GM13977 (cell line): ENCODE measurements at places on chromosomes 2 and 18.

- DNase-seq, result no peak
Measured at GRCh38 chr2:44545005-44545404, 183.3 kb downstream of the CAMKMT start.

- no peak for DNase-seq
Measured at GRCh38 chr2:161170958-161171932, 11.0 kb downstream of the TANK start.

DNA sequence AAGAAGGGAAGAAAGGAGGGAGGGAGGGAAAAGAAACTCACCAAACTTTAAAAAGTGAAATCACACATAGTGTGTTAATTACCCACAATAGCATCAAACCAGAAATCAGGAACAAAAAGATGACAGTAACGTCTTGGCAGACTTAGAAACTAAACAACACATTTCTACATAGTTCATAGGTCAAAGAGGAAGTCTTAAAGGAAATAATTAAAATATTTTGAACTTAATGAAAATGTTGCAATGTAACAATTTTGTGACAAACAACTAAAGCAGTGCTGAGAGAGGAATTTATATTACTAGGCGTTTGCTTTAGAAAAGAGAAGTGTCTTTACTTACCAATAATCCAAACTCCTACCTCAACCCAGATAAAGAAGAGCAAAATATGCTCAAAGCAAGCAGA is 505.0 kb upstream of the ID2 start:
- no peak for DNase-seq

GRCh38 chr2:106161938-106162820 is 31.9 kb downstream of the UXS1 start:
- no peak for DNase-seq

- no peak for DNase-seq
Measured at GRCh38 chr2:164456619-164457018, 164.7 kb downstream of the GRB14 start.

- no peak for DNase-seq
Measured at GRCh38 chr18:32378705-32379104, 92.0 kb downstream of the GAREM1 start.

GRCh38 chr18:24741321-24741720 is 280.9 kb downstream of the HRH4 start:
- DNase-seq, result no peak

- no peak for DNase-seq
Measured at GRCh38 chr2:117269574-117269973, 544.9 kb upstream of the DDX18 start.

GRCh38 chr2:27369471-27370025 is 590 bp downstream of the EIF2B4 start:
- DNase-seq, result no peak

DNA sequence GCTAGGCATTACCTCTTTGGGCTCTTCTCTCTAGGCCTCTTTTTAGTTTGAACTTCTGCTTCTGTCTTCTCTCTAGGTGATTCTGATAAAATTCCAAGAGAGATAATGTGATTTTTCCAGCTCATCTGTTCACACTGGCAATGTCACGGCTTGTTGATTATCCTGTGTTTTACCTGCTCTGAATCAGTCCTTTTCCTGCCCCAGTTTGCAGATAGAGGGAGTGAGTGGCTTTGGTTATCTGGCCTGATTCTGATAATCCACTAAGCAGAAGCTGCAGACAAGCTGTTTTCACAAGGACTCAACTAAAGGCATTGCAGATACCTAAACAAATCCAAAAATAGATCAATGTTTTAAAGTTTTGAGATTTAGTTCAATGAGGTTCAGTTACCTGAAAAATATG is 111.9 kb downstream of the DCC start:
- DNase-seq, result no peak

DNA sequence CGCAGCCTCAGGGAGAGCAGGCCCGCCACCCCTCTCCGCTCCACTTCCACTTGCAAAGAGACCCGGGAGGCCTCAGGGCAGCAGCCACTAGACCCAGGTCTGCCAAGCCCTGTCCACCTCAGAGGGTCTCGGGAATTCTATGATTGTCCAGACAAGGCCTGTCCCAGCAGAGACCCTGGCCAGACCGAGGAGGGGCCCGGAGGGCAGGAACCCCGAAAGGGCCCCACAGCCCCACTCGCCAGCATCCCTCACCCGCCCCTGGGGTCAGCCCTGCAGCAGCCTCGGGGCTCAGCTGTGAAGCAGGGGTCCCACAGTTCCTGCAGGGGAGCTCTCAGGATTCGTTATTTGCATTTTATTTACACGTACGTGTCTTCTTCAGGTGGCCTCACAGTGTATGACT is 269.5 kb downstream of the EIPR1 start:
- peak; percentile 12 for DNase-seq

- no peak for DNase-seq
Measured at GRCh38 chr2:204298404-204298803, 246.9 kb upstream of the PARD3B start.

GRCh38 chr2:120857931-120858330 is 122.3 kb downstream of the GLI2 start:
- no peak for DNase-seq

DNA sequence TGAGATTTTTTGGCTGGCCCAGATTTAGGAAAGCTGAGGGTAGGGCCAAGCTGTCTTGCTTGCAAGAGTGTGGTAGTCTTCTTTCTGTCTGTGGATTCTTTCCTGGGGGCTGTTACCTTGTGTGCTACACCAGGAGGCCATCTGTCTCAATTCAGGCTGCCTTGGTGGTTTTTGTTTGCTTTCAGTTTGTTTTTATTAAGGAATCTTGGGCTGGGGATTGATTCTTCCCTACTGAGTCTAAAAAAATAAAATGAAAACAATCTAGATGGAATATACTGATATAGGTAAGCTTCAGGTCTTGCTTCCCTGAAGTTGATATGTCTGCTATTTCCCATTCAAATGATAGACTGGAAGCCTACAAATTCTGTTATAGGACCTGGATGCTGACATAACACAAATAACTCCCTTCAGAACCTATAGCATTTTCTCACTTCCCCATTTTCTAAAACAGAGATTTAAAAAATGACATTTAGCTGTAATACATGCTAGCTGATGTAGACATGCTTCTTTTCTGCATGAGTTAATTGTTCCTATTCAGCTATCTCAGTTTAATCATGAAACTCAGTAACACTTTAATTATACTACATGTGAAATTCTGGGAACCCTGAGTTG is 5.3 kb downstream of the LHCGR start:
- peak; percentile 45 for DNase-seq

- DNase-seq, result no peak
Measured at GRCh38 chr2:166341426-166341825, 34.3 kb downstream of the SCN9A start.

- DNase-seq, result no peak
Measured at GRCh38 chr2:35857498-35857897, 498.1 kb upstream of the CRIM1 start.

DNA sequence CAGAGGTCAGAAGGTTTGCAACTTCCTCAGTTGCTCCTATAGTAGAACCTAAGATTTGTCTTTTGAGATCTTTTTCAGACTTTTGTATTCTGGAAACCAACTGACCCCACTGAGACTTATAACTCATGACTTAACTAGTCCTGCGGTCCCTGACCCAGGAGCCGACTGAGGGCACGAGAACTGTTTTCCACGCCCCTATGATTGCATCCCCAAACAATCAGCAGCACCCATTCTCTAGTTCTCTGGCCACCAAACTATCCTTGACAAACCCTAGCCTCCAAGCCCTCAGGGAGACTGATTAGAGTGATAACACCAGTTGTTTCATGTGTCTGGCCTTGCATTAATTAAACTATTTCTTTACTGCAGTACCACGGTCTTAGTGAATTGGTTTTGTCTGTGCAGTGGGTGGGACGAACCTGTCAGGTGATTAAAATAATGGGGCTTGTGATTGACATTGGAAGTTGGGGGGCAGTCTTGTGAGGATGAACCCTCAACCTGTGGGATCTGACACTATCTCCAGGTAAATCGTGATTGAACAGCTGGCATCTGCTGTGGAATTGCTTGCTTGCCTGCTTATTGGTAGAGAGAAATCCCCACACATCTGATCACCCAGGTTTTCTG is 95.7 kb downstream of the B3GNT2 start:
- no peak for DNase-seq

GRCh38 chr2:161766334-161766733 is 142.1 kb downstream of the SLC4A10 start:
- no peak for DNase-seq

- DNase-seq, result no peak
Measured at GRCh38 chr2:109379507-109379906, 234.3 kb downstream of the SEPTIN10 start.

DNA sequence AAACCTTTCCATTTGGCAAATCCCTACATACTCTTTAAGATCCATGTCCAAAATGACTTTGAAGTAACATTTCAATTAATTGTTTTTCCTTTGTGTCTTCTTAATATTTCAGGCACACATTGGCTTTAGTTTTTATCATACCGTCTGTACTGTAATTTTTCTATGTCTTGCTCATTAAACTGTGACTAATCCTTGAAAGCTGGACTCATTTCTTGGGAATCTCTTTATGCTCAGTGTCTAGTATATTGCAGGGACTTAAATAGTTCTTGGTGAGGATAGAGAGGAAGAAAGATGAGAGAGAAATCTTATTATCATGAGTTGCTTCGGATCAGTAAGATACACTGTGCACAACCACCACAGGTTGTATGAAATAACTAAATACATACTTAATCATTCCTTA is 448.3 kb upstream of the ST6GAL2 start:
- no peak for DNase-seq

GRCh38 chr18:3067165-3067661 is 54.3 kb upstream of the LPIN2 start:
- DNase-seq, result no peak

GRCh38 chr18:8797206-8797605 is 91.8 kb downstream of the MTCL1 start:
- no peak for DNase-seq

- DNase-seq, result no peak
Measured at GRCh38 chr18:62101321-62101721, 85.5 kb downstream of the PIGN start.

DNA sequence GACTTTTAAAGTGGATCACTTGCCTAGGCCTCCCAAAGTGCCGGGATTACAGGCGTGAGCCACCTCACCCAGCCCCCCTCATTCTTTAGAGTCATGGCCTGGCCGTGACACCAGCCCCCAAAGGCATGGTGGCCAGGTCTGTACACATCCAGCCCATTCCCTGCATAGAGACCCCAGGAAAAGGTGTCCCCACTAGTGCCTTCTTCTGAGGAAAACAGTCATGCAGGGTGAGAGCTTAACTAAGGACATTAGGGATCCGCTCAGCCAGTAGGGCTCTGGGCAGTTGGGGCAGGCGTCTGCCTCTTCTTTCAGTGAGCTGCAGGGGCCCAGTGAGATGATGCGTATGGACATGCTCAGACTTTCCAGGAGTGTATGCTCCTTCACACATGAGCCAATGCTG is 5.7 kb upstream of the AMER3 start:
- DNase-seq, result no peak
